ENCODE measurements at places on chromosomes 1 and 21.

DNA sequence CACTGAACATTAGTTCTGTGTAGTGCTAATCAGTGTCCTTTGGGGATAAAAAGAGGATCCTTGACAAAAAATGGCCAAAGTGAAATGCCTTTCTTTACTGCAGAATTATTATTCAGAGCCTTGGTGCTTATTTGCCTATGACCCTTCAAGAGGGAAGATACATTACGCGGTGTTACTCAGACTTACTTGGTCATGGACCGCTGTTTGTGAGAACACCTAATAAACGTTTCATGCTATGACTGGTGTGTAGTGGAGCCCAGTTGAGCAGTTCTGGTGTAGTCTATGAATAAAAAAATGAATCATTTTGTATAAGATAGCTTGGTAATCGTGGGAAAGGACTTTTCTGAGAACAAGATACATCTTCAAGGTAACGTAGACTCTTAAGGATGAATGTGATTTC is 8.3 kb downstream of the NFYC start:
- DNase-seq, result no peak

- no peak for DNase-seq
Measured at GRCh38 chr1:224433041-224433691, 1.4 kb downstream of the WDR26 start.

DNA sequence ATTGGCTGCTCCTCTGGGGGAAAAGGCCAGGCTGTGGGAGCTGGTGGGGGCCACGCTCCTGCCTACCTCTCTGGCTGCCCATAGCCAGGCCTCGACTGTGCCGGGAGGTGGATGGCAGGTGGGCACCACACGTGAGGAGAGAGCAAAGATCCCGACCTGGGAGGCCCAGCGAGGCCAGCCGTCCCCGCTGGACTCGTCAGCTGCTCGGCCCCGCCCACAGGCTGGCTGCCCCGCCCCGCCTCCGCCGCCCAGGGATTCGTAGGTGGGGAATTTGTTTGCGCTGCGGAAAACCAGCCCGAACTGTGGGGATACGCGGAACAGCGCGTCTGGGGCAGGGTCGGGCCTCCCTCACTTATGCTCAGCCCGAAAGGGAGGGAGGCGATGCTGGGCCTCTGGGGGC is 31.7 kb downstream of the TP73 start:
- peak; percentile 8 for DNase-seq

DNA sequence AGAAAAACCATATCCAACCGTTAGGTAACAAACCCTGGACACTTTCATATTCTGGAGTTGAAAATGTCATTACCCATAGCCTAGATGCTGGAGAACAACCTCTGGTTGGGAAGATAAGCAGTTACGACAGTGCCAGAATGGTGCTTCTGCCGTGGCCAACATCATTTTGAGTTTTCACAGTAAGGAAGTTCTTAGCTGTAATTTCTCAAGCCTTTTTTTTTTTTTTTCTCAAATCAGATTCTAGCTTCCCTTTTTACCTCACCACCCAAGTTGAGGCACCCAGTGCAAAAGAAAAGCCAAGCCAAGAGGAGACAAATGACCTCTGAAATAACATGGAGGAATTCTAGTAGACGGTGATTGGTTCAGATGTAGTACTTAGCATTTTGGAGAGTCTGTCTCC is 21.8 kb downstream of the PPT1 start:
- no peak for DNase-seq

DNA sequence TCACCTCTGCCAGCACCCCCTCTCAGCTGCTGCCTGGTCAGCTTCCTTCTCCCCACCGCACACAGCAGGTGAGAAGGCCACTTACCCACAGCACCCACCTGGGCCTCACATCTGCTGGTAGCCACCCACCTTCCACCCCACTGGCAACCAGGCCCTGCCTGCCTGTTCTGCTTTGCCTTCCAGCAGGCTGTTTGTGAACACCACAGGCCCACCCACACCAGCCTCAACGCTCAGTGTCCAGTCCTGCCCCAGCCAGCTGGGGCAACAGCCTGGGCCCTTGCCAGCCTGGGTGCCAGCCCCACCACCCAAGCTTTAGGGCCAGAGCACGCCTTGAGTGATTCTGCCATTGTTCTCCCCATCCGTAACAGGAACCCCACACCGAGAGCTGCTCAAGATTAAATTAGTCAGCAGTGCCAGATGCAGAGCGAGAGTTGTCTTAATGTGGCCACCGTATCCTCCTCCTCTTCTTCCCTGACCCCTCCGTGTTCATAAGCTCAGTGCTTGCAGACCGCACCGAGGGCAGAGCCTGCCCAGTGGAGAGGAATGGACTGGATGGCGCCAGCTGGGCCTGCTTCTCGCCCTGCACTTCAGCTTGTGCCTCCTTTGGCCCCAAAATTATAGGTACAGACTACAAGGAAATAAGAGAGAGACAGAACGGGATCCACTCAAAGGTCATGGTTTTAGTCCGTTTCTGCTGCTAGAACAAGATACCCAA is 120.3 kb upstream of the COL6A1 start:
- DNase-seq, result no peak

GRCh38 chr1:93219443-93219842 is 38.9 kb downstream of the CCDC18 start:
- DNase-seq, result no peak

- DNase-seq, result no peak
Measured at GRCh38 chr1:229040630-229041358, 230.1 kb upstream of the RAB4A start.

DNA sequence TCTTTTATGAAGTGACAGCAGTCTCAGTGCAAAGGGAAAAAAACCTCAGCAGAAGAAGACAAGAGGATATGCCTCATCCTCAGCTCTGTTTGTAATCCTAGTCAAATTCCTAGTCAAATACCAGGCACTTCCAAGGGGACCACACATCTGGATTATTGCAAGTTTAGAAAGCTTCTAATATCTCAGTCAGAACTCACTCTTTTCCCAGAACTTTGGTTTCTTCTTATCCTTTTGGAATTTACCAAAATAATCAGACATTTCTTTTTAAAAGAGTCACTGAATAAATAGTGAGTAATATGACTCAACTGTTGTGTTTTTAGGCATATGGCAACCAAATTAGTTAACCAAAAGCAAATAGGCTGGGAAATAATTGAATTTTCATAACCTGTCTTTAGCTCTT is 47.8 kb downstream of the PRRX1 start:
- DNase-seq, result peak; percentile 99

- DNase-seq, result peak; percentile 5
Measured at GRCh38 chr1:15650433-15650832, 33.2 kb downstream of the DDI2 start.

GRCh38 chr1:166952002-166952746 is 23.2 kb downstream of the ILDR2 start:
- peak; percentile 70 for DNase-seq

DNA sequence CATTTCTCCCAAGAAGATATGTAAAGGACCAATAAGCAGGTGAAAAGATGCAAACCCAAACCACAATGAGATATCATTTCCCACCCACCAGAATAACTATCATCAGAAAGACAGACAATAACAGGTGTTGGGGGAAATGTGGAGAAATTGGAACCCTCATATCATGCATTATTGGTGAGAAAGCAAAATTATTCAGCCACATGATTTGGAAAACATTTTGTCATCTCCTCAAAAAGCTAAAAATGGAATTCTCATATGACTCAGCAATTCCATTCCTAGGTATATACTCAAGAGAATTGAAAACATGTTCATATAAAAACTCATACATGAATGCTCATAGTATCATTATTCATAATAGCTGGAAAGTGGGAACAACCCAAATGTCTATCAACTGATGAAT is 25.1 kb upstream of the RNF186 start:
- peak; percentile 25 for DNase-seq

GRCh38 chr1:183734543-183735036 is 70.3 kb upstream of the RGL1 start:
- no peak for DNase-seq

GRCh38 chr1:111062624-111063023 is 77.3 kb downstream of the DRAM2 start:
- DNase-seq, result no peak

GRCh38 chr1:20733360-20733975 is 965 bp upstream of the SH2D5 start:
- no peak for DNase-seq

DNA sequence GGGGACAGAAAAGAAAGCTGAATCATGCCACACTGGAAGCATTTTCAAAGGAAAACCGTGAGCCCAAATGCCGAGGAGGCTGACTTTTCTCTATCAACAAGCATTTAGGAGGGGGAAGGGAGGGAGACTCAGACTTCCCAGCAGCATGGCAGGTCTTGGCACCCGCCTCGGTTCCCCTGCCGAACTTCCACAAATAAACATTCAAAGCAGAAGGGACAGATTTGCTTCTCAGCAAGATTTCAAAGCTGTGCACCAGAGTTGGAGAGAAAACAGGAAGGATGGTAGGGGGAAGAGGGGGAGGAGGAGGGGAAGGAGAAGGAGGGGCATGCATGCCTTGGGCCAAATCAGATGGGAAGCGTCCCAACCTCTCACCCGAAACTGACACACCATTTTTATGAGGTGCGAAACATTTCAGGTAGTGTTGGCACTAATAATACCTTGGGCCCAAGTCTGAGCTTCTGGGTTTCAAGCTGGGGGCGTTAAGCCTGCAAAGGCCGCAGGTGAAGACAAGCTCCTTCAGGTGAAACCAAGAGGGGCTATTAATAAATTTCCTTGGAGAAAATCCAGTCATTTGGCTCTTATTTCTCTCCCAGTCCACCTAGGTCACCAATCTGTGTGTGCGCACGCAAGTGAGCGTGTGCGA is 26.4 kb downstream of the ABCA4 start:
- peak; percentile 80 for DNase-seq

DNA sequence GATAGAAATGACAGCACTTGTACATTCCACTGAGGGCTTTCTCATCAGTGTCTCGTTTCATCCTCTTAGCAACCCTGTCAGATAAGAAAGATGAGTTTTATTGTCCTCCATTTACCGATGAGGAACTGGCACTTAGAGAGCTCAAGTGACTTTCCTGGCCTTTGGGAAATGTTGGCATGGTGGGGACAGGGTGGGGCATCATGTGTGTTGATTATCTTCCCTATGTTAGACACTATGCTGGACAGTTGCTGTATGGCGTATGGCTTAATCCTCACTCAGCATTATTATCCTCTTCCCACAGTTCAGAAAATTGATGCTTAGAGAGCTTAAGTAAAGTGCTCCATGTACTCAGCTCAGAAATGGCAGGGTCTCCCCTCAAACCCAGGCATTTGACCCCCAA is 163.2 kb downstream of the CAMTA1 start:
- no peak for DNase-seq
